Activated naive CD8-positive, alpha-beta T cell treated with anti-CD3 and anti-CD28 coated beads, Interleukin-2, amount 10 ng/mL, durations not matched to agents 7 days and 5 days (primary cell): ENCODE measurements at places on chromosomes 16 and 17.

DNA sequence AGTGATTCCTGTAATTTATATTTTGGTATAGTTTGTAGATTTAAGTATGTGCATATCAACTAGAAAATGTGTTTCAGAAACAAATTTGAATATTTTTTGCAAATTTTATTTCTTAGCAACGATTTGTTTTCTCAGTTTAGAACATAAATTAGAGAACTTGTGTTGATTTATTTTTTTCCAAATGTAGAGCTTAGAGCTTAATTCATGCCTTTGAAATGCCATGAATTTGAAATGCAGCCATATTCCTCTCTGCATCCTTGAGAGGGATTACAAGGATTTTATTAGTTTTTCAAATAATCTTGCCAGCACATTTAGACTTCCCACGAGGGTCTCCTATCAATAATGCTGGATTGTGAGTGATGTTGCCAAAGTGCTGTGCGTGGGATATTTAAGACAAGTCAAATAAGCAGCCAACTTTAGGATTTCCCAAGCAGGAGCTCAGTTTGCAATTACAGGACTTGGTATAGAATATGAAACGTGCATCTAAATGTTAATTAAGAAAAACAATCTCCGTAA lies 6.7 kb upstream of the SMPD3 start:
- DNase-seq, result no peak

DNA sequence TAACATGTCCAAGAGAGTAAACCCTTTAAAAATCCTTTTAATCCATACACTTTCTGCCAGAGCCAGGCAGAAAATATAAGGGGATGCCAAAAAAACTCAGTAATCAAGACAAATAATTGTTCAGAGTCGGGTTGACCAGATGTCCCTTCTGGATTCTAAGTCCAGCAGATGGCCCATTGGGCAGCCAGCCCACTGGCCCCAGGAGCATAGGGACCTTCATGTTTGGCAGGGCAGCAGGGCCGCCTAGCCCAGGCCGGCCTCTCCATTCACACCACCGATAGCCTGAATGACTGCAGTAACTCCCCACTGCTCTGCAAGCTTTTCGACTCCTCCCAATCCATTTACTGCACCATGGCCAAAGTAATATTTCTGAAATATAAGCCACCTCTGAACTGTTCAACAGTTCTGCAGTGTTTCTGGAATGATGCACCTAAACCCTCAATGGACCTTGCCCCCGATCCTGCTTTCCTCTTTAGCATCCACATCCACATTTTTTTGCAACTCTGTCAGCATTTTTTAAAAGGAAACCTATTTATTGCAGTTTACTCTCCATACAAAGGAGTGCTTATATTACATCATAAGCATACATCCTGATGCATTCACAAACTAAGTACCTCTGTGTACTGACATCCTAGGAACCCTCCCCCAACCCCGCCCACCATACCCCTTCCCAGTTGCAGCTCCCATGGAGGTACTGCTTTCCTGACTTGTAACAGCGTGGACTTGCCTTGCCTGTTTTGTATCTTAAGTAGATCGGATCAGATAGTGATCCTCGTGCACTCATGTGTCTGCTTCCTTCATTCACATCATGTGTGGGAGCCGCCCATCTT lies 46.4 kb downstream of the LDHD start:
- DNase-seq, result no peak

DNA sequence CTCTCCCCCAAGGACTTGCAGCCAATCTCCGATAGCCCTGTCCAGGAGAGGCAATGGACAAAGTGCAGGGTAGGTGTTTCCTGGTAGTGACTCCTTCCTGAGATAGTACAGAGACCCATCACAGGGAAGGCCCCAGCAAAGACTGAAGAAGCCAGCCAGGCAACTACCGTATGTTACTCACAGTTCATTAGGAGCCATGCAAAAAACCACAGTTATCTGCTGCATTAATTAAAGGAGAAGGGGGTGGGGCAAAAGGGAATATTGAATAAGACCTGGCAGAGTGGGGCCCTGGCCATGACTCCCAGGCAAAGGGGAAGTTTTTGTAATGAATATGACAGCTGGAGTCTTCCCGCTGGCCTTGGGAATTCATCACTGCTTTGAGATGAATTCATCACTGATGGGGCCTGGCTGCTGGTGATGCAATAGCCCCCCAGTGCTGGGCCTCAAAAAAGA lies 2.5 kb upstream of the SLC13A2 start:
- no peak for DNase-seq

DNA sequence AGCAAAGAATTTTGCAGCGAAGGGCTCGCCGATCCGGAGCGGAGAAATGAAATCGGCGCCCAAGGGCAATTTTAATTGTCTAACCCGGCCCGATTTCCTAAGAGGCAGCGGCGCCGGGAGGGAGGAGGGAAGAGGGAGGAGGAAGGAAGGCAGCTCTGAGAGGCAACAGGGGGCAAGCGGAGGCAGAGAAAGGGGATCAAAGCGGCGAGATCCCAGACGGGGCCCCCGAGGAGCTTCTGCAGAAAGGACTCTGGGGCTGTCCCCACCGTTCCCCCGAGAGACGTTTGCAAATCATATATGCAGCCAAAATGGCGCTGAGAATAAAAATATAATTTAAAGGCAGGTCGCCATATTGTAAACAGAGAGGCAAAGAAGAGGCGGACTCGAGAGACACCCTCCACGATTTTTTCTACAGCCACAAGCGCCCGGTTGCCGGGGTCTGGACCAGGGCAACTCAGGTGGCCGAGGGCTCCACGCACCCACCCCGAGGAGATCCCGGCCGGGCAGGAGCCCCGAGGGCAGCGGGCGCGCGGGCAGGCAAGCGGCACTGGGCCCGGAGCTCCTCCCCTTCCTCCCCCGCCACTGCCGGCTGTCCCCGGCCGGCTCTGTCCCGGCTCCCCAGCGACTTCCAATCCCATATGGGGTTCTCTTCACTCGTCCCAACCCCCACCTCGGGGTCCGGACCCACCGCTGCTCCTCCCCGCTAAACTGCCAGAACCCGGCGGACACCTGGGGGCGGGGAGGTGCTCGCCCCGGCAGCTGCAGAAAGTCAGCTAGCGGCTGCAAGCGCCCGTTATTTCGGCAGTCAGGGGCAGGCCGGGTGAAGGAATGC lies 1.9 kb downstream of the PHF12 start:
- DNase-seq, result peak; percentile 81

DNA sequence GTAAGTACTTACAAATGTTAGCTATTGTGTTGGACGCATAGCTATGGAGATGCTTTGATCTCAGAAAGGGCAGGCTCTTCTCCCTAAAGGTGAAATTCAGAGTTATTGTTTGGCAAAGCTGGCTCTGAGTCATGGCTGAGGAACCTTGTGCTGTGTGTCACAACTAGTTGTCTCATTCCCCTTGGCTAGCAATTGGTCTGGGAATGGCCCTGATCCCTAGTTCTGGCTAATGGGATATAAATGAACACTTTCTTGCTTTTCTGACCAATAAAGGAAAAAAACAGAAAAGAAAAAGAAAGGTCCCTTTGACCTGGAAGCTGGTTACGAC lies 210.6 kb downstream of the MAP2K4 start:
- no peak for DNase-seq

GRCh38 chr17:11340803-11341202 lies 99.8 kb downstream of the SHISA6 start:
- DNase-seq, result no peak

DNA sequence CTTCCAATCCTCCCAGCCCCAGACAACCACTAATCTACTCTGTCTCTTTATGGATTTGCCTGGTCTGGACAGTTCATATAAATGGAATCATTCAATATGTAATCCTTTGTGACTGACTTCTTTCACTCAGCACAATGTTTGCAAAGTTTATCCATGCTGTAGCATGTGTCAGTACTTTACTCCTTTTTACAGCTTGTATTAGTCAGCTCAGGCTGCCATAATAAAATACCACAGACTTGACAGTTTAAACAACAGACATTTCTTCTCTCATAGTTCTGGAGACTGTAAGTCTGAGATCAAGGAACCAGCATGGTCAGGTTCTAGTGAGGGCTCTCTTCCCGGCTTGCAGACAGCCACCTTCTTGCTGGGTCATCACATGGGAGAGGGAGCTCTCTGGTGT lies 41.3 kb downstream of the GPRC5B start:
- no peak for DNase-seq

- DNase-seq, result no peak
Measured at GRCh38 chr17:73613271-73614233, 30.7 kb downstream of the SDK2 start.

DNA sequence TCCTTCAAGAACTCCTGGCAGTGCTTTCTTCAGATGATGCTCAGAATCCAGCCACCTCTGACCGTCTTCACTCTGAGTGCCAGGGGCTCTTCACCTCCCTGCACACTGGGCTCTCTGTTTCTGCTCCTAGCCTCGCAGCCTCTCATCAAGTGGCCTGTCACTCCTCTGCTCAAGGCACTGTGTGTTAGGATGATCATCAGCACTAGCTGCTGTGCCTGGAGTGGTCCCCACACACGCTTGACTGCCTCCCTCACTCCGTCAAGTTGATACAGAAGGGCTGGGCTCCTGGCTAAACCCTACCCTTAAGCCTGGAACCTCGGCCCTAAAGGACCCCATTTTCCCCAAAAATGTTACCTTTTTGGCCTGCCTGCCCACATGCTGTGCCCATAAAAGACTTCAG lies 15.6 kb downstream of the KRT9 start:
- DNase-seq, result no peak

DNA sequence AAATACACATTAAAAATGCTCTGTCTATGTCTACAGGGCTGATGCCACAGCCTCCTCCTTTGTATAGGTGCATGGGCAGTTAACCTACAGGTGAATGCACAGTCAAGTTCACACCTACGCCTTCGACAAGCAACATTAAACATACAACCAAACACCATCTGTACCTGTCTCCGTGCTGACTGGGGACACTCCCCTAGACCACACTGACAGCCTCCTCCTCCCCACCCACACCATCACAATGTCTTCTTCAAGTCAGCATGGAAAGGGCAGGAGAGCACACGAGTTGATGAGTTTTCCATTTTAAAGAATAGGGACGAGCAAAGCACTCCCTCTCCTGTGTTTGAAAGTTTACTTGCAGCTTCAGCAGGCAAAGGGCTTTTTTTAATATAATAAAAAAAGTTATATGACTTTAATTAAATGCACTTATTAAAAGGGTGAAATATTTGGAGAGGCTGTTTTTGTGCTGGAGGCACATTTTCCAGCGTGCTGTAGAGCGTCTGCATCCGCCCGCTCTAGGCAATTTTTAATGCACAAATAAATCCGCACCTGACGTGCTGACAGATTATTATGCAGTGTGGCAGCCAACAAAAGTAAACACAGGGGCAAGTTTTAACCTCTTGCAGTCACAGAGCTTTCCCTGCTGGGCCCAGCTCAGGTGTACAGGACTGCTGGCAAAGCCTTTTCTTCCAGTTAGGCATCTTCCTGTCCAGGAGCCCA lies 367.9 kb downstream of the SOX9 start:
- DNase-seq, result no peak

- no peak for DNase-seq
Measured at GRCh38 chr17:60127068-60128064, 22.4 kb upstream of the CA4 start.

GRCh38 chr17:31581491-31581890 lies 190.0 kb downstream of the RAB11FIP4 start:
- DNase-seq, result no peak

- no peak for DNase-seq
Measured at GRCh38 chr17:12068946-12069345, 48.3 kb downstream of the MAP2K4 start.

- no peak for DNase-seq
Measured at GRCh38 chr16:8194794-8195193, 395.5 kb downstream of the TMEM114 start.

DNA sequence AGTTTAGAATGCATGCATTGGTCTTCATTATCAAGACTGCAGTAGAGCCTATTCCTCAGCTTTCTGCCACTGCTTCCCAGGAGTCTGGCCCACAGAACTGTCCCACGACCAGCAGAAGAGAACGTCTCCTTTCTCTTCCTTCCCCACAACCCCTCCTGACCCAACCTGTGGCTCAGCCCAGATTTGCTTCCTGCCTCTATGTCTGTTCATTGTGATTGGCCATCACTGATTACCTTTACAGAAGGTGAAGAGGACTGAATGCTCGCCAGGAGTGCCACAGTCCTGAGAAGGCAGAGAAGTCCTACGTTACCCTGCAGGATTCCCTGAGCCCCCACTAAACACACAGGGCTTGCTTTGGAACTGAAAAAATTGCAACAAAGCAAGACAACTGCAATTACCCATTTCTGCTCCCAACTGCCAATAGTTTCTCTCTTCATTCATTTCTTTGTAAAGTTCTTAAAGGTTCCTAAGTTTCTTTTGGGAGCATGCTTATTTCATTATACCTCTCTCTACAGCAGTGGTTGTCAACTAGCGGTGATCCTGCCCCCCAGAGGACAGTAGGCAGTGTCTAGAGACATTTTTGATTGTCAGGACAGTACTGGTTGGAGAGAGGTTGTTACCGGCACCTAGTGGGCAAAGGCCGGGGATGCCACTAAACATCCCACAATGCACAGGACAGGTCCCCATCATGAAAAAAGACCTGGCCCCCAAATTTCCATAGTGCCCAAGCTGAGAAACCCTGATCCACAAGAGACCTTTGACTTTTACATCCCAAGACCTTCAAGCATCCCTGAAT lies 4.5 kb upstream of the NAT9 start:
- DNase-seq, result no peak

- DNase-seq, result no peak
Measured at GRCh38 chr17:29726715-29727252, 104.1 kb upstream of the CORO6 start.

DNA sequence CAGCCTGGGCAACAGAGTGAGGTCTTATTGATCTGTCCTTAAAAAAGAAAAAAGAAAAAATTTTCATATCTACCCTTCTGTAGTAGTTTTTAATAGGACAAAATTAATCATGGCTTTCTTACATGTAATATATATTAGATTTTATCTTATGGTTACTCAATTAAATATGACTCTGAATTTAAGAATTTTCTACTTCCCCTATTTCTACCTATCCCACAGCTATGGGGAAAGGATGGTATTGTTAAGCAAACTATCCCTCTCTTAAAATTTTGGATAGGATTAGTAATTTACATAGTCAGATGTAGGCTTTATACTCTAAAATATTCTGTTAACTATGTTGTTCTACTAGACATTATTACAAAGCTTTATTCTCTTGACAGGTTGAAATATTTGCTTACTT lies 62.5 kb downstream of the NQO1 start:
- DNase-seq, result no peak

DNA sequence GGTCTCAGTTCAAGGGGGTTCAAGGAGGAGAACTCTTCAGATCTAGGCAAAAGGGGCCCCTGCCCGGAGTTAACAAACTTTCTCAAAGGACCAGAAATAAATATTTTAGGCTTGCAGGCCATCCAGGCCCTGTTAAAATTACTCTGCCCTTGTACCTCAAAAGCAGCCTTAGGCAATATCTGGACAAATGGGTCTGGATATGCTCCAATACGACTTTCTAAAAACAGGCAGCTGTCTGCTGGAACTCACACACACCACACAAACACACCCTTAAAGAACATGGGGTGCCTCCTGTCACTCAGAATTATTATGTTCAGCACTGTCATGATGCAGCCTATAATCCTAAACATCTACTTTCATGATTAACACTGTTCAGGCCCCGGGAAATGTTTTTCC lies 75.5 kb downstream of the TMEM132E start:
- no peak for DNase-seq
